ENCODE measurements at places on chromosomes 11 and 22.

DNA sequence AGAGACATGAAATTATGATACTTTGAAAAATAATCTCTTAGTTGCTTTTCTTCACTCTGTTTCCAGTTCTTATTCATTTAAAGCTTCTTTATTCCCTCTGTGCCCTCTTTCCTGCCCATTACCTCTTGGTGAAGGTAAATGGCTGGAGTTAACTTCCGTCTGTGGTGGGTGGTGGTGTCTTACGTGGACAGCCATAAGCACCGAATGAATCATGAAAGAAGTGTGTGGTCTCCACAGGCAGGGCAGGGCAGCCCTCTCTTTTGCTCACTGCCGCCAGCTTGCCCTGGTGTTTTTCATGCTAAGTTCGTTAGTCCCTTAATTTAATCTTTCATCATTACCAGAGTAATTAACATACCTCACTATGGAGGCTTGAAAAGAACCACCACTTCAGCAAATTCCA, 98.7 kb upstream of the SORL1-AS1 start:
- no peak for DNase-seq

- DNase-seq, result no peak
Observed at GRCh38 chr22:25143156-25144076, 56.2 kb upstream of the CRYBB3 start.

GRCh38 chr11:75547617-75548058, 14.4 kb upstream of the SERPINH1 start:
- DNase-seq, result peak; percentile 61

DNA sequence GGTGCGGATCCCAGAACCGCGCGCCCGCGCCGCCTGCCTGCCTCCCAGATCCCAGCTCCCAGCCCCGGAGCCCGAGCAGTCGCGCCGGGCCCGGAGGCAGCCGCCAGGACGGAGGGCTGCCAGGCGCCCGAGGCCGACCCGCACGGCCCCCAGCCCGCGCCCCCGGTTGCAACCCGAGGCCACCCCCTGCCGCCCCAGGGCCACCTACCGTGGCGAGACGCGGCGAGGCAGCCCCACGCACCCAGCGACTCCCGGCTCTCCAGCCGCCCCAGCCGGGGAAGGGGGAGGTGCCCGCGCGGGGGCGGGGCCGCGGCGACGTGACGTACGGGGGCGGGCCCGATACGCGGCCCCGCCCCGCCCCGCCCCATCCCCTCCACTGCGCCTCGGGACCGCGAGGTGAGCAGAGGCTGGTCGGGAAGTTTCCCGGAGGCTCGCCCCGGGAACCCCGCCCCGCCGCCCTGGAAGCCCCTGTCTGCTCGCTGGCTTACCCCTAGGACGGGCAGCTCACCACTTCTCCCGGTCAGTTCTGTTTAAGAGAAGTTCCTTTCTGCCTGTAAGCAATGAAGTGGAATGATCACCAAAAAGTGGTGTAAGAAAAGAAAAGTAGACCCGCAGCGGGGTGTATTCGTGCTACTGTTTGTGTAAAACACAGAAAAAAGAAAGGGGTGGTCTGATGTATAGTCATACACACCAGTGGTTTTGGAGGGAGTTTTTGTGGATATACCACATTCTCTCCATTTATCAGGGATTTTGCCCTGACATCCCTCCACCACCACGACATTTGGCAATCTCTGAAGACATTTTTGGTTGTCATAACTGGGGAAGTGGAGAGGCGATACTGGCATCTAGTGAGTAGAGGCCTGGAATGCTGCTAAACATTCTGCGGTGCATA, at the start of gene TPST2:
TSS of gene TPST2 (minus strand) at position 288 of the 892 bp plus-strand sequence. CDS start 48,502 bp downstream, outside the sequence.
- DNase-seq, result peak; percentile 63

- no peak for DNase-seq
Observed at GRCh38 chr11:36974771-36975170, 376.7 kb upstream of the RAG2 start.

GRCh38 chr22:25447067-25447685, 117.3 kb upstream of the GRK3 start:
- DNase-seq, result no peak

- no peak for DNase-seq
Observed at GRCh38 chr22:28381429-28382167, 298.0 kb downstream of the TTC28 start.

DNA sequence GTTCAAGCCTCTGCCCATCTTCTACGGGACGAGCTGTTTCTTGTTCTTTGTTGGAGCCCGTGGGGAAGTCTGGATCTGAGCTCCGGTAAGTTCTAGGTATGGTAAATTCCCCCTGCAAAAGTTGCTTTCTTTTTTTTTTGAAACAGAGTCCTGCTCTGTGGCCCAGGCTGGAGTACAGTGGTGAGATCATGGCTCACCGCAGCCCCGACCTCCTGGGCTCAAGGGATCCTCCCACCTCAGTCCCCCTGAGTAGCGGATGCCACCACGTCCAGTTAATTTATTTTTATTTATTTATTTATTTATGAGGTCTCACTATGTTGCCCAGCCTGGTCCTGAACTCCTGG, 35.5 kb upstream of the MOB2 start:
- no peak for DNase-seq

GRCh38 chr11:62340269-62340901, 3.1 kb downstream of the ASRGL1 start:
- DNase-seq, result no peak
